A673 (cell line): ENCODE measurements at places on chromosomes 3 and 15.

DNA sequence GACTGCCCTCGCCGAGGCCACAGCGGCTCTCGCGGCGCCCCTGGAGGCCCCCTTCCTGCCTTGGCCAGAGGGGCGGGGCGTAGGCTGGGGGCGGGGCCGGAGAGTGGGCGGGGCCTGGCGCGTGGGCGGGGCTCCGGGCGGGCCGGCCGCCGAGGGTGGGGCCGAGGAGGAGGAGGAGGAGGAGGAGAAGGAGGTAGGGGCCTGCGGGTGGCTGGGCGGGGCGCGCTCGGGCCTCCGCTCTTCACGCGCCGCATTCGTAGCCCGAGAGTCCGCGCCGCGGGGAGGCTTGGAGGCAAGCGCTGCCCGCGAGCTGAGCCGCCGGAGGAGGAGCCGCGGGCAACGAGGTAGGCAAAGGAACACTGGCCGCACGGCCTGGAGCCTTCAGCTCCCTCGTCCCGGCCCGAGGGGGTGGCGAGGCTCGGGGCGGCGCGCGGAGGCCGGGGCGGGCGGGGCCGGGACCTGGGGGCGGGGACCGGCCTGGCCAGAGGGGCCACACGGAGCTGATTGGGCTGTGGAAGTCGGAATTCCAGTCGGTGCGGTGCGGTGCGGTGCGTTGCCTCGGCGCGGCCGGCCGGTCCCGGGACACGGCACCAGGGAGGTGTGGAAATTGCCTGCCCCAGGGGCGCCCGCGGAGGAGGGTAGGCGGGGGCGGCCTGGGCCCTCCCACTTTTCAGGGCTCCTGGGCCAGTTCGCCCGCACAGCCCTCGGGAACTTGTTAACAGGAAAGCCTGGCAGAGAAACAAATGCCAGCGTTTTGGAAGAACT is at the start of gene PPP2R3A:
Gene PPP2R3A, plus strand, starts transcription at position 223 of the 765 bp plus-strand sequence. CDS start 35,771 bp downstream, outside the sequence.
- H3K36me3 ChIP-seq = no peaks in the 10 kb centered on the region
- peaks cover 22% of the 10 kb centered on the region for H3K27me3 ChIP-seq
- peak within 1 kb of the TSS; percentile 13 for H3K27ac ChIP-seq

DNA sequence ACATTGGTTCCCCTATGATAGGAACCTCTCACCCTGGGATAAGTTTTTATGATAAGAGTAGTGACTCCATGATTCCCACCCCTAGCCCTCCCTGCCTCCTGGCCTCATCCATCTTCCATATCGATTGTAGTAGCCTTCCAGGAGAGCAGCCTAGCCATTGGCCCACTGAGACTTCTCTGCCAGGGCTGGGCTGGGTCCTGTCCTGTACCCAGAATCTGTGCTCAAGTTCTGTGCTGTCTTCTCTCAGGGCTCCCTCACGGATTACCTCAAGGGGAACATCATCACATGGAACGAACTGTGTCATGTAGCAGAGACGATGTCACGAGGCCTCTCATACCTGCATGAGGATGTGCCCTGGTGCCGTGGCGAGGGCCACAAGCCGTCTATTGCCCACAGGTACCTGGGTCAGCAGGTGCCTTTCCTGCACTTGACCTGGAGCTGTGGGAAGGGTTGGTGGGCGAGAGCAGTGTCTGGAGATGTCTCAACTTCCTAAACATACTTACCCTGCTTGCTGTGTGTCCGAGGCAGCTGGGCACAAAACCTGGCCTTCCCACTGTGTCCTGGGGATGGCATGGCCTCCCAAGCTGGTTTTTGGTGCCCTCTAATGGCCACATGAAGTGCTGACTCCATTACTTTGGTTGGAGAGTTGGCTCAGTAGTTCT is 16.6 kb upstream of the EXOG start:
- peaks cover 11% of the 10 kb centered on the region for H3K36me3 ChIP-seq
- no peaks in the 10 kb centered on the region for H3K27me3 ChIP-seq
- no peak overlapping the region for H3K4me3 ChIP-seq
- no peaks in the 10 kb centered on the region for H3K4me1 ChIP-seq

DNA sequence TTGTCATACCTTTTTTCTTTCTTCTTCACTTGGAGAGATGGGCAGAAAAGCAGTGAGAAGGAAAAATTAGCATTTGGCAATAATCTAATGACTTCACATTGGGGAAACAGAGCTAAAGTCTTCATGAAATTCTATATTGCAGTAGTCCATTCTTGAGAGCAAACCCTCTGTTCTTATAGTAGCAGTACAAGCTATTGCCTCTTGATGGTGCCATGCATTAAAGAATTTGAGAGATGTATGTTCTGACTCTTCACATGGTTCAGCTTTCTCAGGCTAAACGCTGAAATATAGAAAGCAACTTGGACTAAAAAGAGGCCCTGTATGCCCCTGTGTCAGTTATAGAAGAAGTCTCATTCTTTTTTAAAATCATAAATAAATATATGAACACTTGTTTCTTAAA is 36.0 kb downstream of the PHLDB2 start:
- no peaks in the 10 kb centered on the region for H3K36me3 ChIP-seq
- no peak overlapping the region for H3K4me3 ChIP-seq
- no peaks in the 10 kb centered on the region for H3K4me1 ChIP-seq
- DNase-seq = peak; percentile 79

- peaks cover 12% of the 10 kb centered on the region for H3K4me1 ChIP-seq
- DNase-seq = peak; percentile 62
- H3K27ac ChIP-seq = peak overlapping the region; percentile 75
- no peaks in the 10 kb centered on the region for H3K36me3 ChIP-seq
- no peaks in the 10 kb centered on the region for H3K27me3 ChIP-seq
These were observed 97.6 kb upstream of the STRIT1 start for GRCh38 chr3:155391104-155391503.

DNA sequence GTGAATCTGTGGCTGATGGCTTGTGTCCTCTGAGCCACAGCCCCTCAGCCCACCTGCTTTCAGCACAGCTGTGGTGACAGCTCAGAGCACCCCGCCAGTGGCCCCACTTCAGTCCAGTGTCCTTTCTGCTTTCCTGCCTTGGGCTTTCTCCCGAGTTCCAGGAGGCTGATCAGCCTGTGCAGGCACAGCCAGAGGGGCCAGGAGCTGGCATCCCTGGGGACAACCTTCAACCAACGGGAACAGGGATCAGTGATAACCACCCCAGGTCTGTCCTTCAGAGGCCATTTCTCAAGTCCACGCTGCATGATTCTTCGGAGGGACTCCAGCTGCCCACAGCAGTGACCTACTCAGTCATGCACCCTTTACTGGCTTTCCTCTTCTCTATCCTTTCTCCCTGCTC is 166.6 kb downstream of the RAB11A start:
- peaks cover 3% of the 10 kb centered on the region for H3K4me1 ChIP-seq
- H3K27me3 ChIP-seq = peaks cover 56% of the 10 kb centered on the region
- DNase-seq = no peak
- H3K4me3 ChIP-seq = no peak overlapping the region
- H3K27ac ChIP-seq = no peak overlapping the region

- no peaks in the 10 kb centered on the region for H3K36me3 ChIP-seq
- H3K27ac ChIP-seq = no peak overlapping the region
- H3K27me3 ChIP-seq = no peaks in the 10 kb centered on the region
- no peak for DNase-seq
These were observed 89.6 kb upstream of the RAP2B start for GRCh38 chr3:153072382-153072781.

- H3K27ac ChIP-seq = no peak overlapping the region
- H3K4me3 ChIP-seq = no peak overlapping the region
- DNase-seq = no peak
- H3K36me3 ChIP-seq = peaks cover 66% of the 10 kb centered on the region
- H3K4me1 ChIP-seq = no peaks in the 10 kb centered on the region
- H3K27me3 ChIP-seq = no peaks in the 10 kb centered on the region
These were observed 30.1 kb downstream of the TOMM70 start for GRCh38 chr3:100370756-100371155.

DNA sequence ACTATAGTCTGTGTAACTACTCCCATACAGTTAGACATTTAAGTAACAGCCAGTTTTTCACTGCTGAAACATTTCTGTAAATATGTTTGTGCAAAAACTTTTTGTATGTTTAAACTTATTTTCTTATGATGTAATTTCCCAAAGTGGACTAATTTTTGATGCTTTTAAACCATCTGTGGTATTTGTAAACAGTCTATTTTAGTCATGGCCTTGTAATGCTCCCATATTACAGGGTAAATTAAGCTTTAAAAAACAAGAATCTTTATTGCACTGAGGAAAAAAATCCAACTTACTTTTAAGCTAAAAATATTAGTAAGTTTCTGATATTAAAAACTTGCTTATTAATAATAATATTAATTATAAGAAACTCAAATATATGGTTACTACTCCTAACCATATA is 13.5 kb downstream of the CCDC14 start:
- H3K36me3 ChIP-seq = peaks cover 68% of the 10 kb centered on the region
- no peak for DNase-seq
- H3K27ac ChIP-seq = no peak overlapping the region
- no peaks in the 10 kb centered on the region for H3K27me3 ChIP-seq

DNA sequence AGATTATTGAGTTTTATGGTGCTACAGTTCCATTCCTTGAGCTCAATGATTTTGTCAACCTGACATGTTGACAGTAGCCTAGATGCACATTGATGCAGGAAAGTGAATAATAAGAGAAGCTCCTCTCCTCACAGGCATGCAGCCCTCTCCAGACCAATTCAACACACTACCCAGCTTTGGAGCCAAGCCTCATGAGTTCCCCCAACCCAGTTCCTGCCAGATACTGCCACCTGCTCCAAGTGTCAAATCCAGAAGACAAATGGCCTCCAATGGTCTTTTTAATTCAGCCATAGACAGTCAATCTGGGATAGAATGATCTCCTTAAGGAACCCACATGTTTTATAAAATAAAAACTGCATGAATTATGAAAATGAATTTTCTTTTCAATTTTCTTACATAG is 83.7 kb upstream of the ARHGEF3 start:
- DNase-seq = no peak
- no peak overlapping the region for H3K4me3 ChIP-seq
- H3K27ac ChIP-seq = no peak overlapping the region
- H3K27me3 ChIP-seq = no peaks in the 10 kb centered on the region
- no peaks in the 10 kb centered on the region for H3K4me1 ChIP-seq

DNA sequence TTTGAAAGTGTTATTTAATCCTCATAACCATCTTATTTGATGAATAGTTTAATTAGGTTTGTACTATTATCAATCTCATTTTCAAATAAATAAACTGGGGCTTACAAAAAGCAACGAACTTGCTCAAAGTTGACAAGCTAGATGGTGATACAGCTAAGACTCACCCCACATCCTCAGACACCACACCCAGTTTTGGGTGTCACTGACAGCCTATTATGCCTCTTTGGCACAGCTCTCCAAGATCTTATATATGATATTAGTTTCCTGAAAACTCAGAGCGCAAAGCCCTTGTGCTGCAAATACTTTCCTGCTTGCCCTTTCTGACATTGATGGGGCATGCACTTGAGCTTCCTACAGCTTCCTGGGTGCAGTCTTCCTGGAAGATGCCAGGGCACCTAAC is 223.4 kb upstream of the GADL1 start:
- DNase-seq = no peak
- no peaks in the 10 kb centered on the region for H3K4me1 ChIP-seq
- H3K27me3 ChIP-seq = no peaks in the 10 kb centered on the region
- H3K4me3 ChIP-seq = no peak overlapping the region
- H3K27ac ChIP-seq = no peak overlapping the region

DNA sequence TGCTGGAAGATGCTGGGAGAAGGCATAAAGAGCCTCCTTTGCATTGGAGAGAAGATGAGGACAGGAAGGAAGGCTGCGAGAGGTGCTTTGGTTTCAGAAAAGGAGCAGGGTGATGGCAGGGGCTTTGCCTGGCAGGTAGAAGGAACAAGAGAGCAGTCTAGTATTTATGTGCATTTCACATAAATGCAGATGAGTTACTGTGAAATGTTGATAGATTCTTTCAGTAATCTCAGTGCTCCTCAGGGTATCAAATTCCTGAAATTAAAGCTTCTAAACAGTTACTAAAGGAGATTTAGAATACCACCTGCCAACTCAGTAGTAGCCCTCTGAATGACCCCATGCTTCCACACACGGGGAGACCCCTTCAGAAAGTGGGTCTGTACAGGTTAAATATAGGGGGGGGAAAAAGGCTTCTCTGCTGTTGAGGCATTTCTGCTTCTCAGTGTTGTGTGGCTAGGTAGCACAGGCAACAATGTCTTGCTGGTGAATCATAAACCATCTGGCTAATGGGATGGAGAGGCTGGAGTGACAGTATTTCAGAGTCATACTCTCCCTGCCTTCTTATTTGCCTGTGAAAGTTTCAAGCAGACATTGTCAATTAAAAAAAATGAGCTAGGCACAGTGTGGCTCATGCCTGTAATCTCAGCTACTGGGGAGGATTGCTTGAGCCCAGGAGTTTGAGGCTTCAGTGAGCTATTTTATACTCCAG is 14.3 kb upstream of the FBXL22 start:
- no peak for DNase-seq
- no peak overlapping the region for H3K27ac ChIP-seq
- no peaks in the 10 kb centered on the region for H3K27me3 ChIP-seq

DNA sequence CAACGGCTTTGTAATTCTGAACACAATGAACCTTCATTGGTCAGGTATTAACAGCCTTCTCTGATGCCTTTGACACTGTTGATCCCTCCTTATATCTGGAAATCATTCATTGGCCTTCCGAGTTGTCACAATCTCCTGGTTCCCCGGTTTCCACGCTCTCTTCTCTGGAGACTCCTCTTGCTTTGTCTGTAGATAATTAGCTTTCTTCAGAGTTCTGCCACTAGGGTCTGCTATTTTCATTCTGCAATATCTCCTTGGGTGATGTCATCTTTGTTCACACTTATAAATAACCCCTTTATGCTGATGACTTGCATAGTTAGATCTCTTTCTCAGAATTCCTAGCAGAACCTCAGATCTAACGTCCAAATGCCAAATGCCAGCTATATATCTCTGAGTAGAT is 583.8 kb upstream of the ZNF717 start:
- no peaks in the 10 kb centered on the region for H3K4me1 ChIP-seq
- H3K27me3 ChIP-seq = no peaks in the 10 kb centered on the region
- H3K36me3 ChIP-seq = no peaks in the 10 kb centered on the region
- DNase-seq = peak; percentile 44
- no peak overlapping the region for H3K27ac ChIP-seq

- H3K4me1 ChIP-seq = peaks cover 28% of the 10 kb centered on the region
- H3K27me3 ChIP-seq = no peaks in the 10 kb centered on the region
- DNase-seq = no peak
- H3K36me3 ChIP-seq = no peaks in the 10 kb centered on the region
These were observed 33.2 kb downstream of the NR2F2 start for GRCh38 chr15:96363707-96364106.

DNA sequence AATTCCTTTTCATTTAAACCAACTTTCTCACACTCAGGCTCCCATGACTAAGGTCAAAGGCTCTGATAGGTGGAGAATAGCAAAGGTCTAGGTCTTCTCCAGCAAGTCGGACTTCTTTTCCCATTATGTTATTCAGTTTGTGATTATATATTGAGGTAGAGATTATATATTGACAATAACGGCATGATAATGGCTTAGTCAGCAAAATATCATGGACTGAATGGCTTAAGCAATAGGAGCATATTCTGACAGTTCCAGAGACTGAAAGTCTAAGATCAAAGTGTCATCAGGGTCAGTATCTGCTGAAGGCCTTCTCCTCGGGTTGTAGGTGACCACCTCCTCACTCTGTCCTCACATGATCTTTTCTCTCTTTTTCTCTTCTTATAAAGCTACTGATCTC is 1251.4 kb downstream of the ROBO1 start:
- no peaks in the 10 kb centered on the region for H3K4me1 ChIP-seq
- no peaks in the 10 kb centered on the region for H3K36me3 ChIP-seq
- H3K27me3 ChIP-seq = no peaks in the 10 kb centered on the region

GRCh38 chr3:45462522-45463265 is 74.3 kb downstream of the LARS2 start:
- H3K4me1 ChIP-seq = no peaks in the 10 kb centered on the region
- no peaks in the 10 kb centered on the region for H3K27me3 ChIP-seq
- H3K4me3 ChIP-seq = no peak overlapping the region
